ENCODE measurements at places on chromosomes 11 and 22.

DNA sequence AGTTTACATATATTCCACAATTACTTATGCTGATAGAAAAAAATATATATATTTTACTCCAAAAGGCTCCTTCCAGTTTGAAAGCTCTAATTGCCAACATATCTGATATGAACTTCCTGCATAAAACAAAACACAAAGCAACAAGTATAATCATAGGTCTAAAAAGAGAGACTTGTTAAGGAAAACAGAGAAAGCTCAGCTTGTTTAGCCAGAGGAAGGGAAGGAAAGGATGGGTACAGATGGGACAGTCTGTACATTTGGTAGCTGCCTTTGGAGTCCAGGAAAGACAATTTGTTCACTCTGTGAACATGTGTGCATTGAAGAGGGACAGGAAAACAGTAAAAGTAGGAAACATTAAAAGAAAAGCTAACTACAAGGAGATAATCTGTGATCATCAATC is 45.7 kb upstream of the AKIP1 start:
- DNase-seq = no peak

- no peak for DNase-seq
Measured at GRCh38 chr11:13268791-13269190, 8.8 kb upstream of the BMAL1 start.

DNA sequence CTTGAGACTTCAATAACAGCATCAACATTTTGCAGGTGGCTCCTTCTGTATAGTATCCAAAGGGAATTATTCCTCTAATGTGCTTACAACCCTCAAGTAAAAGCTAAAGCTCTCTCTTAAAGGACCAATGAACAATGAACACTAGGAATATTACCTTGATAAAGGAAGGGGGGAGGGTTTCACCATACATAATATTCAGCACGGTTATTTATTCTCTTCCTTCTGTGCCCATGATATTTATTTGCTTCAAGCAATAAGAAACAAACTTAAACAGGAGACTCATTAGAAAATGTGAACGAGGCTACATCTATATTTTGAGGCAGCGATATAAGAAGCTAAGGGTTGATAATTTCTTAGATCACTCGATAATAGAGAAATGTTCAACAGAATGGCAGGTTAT is 21.2 kb downstream of the BLID start:
- no peak for DNase-seq

DNA sequence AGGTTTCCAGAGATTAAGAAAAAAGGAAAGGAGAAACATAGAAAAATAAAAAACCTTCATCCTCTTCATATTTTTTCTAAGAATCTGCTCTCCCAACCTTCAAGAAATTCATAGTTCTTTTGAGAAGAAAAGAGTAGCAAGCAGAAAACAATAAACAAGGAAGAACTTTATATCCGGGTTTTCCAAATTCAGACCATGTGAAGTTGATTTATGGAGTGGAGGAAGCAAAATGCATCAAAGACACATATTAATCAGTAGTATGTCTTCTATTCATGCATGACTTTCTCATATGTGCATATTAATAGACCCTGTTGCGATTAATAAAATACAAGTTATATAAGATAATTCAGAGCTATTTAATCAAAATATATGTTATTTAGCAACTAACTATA is 20.5 kb upstream of the CTSC start:
- DNase-seq = no peak

DNA sequence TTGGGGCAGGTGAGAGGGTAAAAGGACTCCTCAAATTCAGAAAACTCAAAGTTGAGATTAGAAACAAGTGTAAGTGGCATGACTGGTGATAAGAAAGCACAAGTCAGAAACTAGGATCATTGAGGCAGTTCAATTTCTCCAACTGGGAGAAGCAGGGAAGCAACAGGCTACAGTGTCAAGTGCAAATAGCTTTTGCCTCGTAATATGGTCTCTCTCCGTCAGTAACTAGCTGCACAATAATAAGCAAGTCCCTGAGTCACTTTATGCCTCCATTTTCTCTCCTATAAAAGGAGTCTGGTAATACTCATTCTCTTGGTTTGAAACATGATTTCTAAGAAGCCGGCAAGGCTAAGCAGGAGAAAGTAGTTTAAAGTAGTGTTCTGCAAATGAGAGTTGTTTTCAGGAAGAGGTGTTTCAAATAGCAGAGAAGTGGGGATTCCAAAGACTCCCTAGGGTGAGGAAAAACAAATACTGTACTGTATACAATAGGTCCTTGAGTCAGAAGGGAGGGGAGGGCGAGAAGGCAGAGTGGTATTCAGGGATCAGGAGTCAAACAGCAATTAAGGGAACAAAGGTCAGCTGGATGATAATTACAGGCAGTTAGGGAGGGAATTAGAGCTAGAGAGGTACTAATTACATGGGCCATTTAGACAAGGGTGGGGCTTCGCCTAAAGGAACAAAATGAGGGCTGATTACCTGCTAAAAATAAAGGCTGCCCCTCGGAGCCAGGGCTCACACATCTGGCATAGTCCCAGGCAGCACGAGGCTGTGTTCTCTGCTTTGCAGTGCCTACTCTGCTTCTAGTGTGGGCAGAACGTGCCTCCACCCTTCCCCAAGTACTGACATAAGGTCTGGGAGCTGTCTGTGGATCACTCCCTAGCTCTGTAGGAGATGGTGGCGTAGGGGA is 96.0 kb upstream of the BDNF start:
- no peak for DNase-seq

- no peak for DNase-seq
Measured at GRCh38 chr11:66238786-66239413, 29.5 kb upstream of the RAB1B start.

- DNase-seq = no peak
Measured at GRCh38 chr11:115321605-115322289, 182.5 kb downstream of the CADM1 start.

DNA sequence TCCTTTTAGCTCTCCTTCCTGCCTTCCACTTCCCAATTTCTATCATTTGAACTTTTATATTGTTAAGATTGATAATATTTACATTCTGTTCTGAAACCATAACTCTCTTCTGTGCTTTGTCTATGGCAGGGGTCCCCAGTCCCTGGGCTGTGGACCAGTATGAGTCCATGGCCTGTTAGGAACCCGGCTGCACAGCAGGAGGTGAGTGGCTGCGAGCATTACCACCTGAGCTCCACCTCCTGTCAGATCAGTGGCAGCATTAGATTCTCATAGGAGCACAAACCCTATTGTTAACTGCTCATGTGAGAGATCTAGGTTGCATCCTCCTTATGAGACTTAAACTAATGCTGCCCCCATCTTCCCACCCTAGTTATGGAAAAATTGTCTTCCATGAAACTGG is 48.4 kb upstream of the HEPHL1 start:
- DNase-seq = no peak

DNA sequence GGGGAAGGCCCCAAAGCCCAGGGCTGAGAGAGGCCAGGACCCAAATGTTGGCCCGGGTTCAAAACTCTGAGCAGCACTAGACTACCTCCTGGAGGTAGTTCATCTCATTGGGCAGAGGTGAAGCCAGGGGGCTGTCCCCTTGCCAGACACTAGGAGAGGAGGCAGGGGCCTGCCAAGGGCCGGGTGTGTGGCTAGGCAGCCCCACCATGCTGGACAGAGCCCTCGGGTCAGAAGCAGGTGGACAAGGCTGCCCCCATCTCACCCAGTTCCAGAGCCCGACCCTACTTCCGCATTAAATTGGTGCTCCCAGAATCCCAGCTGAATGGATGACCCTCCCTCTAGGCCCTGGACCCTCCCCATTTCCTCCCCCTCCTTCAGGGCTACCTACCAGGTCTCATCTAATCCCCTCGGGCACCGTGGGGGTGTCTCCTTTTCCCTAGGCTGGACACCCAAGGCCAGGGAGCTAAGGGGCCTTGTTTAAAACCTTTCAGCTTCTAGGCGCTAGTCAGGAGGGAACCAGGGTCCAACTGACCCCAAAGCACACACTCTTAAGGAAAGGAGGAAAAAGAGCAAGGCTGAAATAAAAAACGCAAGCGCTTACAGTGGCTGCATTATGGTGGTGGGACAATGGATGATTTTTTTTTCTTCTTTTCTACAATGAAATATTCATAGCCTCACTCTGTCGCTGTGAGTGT is 72.1 kb upstream of the TCF20 start:
- no peak for DNase-seq

GRCh38 chr11:64220798-64221197 is 5.2 kb downstream of the TRPT1 start:
- DNase-seq = no peak

GRCh38 chr11:131275580-131275979 is 94.8 kb upstream of the NTM start:
- DNase-seq = no peak

DNA sequence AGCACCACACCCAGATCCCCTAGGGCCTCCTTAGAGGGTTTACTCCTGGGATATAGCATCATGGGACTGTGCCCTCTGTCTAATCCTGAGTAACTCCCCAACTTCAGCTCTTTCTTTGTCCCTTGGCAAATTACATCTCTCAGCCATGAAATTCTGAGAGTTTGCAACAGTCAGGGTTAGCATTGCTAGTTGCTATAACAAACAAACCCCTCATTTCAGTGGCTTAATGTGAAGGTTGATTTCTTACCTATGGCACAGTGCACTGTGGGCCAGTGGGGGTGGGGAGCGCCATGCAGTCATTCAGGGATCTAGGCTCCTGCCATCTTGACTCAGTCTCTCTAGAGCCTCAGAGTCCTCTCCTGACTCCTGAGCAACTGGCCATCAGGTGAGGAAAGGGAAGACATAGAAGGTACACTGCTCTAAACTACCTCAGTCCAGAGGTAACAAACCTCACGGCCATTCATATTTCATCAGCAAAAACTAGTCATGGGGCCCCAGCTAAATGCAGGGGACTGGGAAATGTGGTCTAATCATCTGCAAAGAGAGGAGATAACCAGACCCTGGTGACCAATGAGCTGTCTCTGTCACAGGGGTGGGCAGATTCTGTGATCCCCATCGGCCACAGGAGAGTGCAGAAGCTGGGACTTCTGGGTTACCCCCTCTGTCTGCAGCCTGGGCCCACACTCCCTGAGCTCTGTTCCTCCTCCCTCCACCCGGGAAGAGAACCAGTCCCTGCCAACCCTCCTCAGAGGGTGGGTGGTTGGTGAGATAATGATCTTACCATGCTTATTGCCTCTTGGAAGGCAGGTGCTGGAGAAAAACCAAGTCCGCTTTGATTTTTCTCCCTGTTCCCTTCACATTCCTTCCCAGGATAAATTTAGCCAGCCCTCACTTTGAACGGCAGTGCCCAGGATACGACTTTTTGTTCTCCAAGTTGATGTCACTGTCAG is 17.5 kb downstream of the PRG3 start:
- no peak for DNase-seq

- DNase-seq = no peak
Measured at GRCh38 chr11:126479178-126479930, 123.9 kb downstream of the ST3GAL4 start.

- DNase-seq = no peak
Measured at GRCh38 chr11:63405114-63405513, 35.5 kb downstream of the SLC22A9 start.

GRCh38 chr22:42814215-42814614 is 42.9 kb downstream of the ARFGAP3 start:
- DNase-seq = no peak

- peak; percentile 37 for DNase-seq
Measured at GRCh38 chr22:24133187-24133965, 47.9 kb upstream of the SUSD2 start.

GRCh38 chr22:16965083-16965482 is 42.9 kb downstream of the GAB4 start:
- no peak for DNase-seq

- no peak for DNase-seq
Measured at GRCh38 chr11:61054927-61055562, 47.2 kb upstream of the CD5 start.

DNA sequence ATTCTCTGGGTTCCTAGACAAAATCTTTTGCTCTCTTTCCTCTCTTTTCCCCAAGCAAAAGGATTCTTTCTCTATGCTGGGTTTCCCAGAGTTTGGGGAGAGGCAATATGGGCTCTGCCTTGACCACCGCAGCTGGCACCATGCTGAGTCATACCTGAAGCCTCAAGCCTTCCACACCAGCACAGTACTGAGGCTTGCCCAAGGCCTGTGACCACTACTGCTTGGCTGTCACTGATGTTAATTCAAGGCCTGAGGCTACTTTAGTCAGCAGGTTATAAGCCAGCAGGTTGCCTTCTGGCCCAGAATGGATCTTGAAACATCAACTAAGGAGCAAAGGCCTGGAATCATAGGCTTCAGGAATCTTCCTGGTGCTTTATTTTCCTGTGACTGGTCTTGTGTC is 185.3 kb downstream of the DYNC2H1 start:
- no peak for DNase-seq

GRCh38 chr11:76256448-76256847 is 50.1 kb upstream of the WNT11 start:
- DNase-seq = no peak

- no peak for DNase-seq
Measured at GRCh38 chr11:47506795-47507562, 46.0 kb downstream of the CELF1 start.

DNA sequence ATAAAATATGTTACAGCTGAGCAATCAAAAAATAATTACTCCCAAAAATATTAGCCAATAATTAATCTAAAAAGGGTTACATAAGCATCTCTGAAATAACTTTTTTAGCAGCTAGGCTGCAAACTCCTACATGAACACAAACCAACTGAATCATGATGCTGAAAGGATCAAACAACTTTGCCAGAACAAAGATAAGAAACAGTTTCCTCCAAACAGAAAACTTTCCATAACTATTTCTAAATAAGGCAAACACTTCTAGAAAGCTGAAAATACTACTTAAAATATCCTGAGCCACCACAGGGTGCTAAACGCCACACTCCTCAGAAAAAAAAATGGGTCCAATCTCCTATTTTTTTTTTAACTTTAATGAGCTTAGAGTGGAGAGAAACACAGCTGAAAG is 68.6 kb upstream of the ARHGAP32 start:
- DNase-seq = no peak

DNA sequence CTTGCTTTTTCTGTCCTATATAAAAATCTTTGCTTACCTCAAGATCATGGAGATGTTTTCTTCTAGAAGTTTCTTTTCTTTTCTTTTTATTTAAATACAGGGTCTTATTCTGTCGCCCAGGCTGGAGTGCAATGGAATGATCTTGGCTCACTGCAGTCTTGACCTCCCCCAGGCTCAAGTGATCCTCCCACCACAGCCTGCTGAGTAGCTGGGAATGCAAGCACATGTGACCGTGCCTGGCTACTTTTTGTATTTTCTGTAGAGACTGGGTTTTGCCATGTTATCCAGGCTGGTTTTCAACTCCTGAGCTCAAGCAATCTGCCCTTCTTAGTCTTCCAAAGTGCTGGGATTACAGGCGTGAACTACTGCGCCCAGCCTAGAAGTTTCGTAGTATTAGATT is 45.3 kb downstream of the USP35 start:
- no peak for DNase-seq

GRCh38 chr11:94675813-94676212 is 92.3 kb upstream of the AMOTL1 start:
- DNase-seq = no peak
